ENCODE measurements at places on chromosomes 1 and 21.

DNA sequence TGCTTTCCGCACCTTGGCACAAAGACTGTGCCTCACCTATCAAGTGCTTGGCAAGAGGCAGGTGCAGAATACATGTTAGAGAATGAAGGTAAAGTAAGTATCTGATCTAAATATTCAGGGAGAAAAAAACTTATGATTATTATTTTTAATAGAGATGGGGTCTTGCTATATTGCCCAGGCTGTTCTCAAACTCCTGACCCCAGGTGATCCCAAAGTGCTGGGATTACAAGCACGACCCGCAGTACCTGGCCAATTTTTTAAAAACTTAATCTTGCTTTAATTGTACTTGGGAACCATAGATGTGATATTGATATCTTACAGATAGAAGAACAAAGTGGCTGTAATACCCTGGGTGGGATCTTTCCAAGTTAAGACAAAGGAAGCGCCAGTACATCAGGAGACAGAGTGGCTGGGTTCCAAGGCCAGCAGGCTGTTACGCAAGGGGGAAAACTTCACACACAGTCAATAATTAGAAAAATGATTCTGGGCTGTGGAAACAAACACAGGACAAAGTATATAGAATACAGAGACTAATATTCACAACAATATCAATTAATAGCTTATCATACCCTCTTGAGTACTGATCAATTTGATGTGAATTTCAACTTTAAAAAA, 58.6 kb upstream of the ATP1A1 start:
- DNase-seq: no peak

GRCh38 chr1:9882296-9882944, 27.6 kb downstream of the CTNNBIP1 start:
- DNase-seq: no peak

- no peak for DNase-seq
Observed at GRCh38 chr1:171472183-171472647, 13.1 kb upstream of the PRRC2C start.

- no peak for DNase-seq
Observed at GRCh38 chr1:21319447-21320407, 29.5 kb upstream of the ECE1 start.

DNA sequence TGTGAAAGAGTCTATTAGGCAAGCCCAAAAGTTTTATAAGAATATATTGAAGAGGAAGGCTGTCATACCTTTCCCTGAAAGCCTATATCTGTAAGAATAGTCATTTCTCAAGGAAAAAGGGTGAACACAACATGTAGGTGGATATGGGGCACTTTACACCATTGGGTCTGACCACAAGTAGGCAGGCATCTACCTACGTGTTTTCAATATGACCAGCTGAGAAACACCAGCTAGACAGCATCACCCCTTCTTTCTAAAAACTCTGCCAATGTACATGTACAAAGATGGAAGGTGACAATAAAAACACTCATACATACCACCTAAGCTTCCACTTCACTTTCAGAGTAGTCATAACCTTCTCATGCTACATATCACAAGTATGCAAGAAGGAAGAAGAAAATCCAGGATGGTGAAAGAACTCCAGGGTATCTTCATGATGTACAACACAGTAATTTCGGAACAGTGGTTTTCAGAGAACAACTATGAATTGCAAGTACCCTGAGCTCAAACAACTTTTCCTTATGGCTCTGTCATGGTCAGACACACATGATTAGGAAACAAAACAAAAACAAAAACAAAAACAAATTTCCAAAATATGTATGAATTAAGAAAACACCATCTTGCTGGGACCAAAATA, 98.5 kb upstream of the ADGRL2 start:
- DNase-seq: no peak

DNA sequence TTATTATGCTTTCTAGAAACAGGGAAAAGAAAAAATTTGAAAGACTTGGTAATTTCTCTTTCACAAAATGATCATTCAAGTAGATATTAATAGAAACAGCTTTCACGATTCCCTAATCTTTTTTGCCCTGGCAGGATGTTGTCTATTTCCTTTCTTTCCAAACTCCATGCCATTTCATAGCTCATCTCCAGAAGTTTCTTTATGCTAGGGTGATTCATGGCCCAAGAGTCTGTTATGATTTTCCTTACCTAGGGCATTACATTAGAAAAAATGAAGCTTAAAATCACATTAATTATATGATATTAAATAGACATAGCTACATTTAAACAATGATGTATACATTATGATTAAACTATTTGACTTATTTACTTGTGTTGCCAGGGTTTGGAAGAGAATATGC, 762.1 kb downstream of the LTN1 start:
- no peak for DNase-seq

DNA sequence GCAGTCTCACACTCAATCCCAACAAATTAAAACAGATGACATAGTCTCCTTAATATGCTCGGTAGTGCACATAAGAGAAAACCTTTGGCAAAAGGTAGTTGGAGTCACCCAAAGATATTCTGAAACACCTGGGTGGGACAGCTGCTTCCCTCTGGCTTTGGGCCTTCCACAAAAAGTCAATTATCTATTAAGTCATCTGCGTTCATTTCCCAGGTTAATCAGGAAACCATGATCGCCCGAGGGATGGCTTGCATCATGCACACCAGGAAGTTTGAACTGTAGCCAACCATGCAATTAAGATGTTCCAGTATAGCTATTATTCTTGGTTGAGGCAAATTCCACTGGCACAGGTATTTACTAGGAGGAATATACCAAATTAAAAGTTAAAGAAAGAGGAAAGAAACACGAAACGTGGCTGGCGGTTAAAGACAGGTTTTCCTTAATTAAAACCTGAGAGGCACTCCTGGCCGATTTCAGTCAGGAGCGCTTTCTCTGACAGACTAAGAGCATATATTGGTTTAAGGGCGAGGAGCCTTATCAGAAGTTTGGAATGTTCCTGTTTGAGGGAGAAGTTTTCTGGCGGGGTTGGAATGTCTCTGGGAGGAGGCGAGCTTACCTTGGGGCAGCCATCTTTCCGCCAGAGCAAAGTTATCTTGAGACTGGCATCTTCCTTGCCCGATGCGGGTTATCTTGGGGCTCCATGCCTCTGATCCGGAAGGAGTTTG, 19.9 kb downstream of the CLDN17 start:
- DNase-seq: no peak
